ENCODE measurements at places on chromosomes 12 and 14.

DNA sequence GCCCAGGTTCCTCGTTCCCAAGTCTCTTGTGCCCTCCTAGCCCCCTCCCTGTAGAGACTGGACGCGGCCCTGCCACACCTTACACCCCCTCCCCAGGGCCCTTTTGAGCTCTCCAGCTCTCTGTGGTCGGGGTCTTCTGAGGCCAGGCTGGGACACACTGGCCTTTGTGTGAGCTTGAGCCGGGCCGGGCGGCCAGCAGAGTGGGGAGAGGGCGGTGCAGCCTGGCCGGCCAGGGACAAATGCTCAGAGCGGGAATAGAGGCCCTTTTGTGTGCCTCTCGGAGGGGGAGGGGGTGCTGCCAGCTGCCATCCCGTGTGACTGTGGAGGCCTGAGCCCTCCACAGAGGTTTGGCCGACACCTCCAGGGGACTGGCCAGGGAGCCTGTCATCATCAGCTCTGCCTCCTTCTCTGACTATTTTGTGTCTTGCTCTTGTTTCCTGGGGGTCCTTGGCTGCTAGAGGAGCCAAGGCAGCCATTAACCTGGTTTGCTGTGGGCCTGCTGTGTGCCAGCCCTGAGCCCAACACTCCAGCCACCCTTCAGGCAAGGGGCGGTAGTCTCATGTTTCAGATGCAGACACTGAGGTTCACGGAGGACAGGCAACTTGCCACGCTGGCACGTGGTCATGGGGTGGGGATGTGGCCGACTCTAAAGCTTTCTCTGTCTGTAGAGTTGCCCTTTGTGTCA lies 13.6 kb downstream of the FAM222A start:
- no peak for DNase-seq

DNA sequence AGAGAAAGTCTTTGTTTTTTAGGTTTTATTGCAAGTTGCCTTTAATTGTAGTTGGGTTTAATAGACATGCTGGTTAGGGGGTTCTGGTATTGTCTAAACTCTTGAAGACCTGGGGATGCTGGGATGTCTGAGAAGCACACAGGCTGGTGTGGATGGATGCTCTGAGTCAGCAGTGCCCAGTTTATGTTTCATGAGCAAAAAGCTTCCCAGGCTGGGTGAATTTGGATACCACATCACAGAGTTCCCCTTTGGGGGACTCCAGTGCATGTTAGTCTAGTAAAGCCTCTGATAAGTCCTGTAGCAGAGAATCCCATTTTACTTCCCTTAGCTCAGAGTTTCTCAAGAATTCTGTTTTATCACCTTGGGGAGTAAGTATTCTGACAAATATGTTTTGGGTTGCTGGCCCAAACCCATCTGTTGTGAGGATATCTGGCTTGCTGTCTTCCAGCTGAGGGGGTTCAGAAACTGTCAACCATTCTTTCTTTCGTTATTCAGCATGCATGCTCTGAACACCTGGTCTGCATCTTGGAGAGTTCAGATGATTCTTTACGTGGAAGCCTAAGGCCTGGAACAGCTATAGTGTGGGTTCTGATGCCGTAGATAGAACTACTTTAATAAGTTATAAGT lies 509.1 kb downstream of the VRK1 start:
- DNase-seq: no peak

DNA sequence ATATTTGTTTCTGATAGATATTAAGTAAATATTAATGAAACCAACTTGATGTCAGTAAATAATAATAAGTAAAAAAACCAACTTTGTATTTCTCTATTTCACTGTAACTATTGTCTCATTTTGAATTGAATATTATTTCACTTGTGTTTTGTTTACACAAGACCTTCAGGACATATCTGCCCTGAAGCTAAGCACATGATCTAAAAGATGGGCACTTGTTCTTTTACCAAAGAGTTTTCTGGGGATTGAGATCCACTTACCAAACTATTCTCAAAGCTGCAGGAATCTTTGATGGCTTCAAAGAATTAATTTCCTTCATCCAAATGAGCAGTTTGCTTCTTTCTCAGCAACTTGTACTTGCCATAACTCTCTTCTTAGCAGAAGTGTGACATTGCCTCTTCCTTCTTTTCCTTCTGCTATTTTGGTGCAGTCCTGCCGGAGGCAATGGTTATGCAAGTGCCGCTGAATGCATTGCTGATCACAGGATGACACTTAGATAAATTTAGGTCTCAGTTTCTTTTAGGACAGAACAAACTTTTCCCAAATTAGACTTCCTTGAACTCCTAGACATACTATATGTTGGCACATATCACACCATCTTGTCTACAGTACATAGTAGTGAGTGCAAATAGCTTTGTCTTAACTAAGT lies 9.2 kb downstream of the FAR2 start:
- no peak for DNase-seq

GRCh38 chr12:108332791-108333382 lies 6.2 kb downstream of the CMKLR1 start:
- peak; percentile 55 for DNase-seq

GRCh38 chr14:24411443-24412389 lies 12.9 kb downstream of the NYNRIN start:
- peak; percentile 44 for DNase-seq

DNA sequence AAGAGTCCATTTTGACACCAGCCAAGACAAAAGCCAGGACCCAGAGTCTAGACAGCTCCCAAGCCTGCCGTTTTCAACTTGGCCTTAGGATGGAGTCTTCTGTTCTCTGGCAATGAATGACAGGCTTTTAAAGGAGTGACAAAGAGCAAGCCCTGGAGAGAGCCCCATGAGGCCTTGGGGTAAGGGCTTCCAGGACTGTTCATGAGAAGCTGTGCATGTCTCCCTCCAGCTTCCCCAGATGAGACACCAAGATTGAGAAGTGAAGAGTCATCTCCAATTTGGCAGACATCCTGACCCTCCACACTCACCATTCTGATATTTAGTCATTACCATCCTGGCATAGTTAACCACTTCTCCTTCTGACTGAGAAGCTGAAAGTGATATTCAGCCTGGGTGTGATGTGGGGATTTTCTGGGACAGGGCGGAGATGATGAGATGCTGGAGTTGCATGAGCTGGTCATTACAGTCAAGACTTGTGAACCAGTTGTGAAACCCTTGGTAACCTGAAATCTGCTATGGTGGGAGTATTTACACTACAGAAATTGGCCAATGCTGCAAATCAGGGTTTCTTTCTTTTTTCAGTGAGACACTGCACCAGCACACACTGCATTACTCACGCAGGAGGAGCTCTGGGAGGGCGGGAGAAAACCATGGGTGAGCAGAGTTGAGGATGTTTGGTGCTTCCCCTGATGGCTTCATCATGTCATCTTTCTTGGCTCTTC lies 77.8 kb downstream of the VCPKMT start:
- peak; percentile 78 for DNase-seq

- DNase-seq: no peak
Measured at GRCh38 chr12:1497161-1497560, 97.2 kb downstream of the FBXL14 start.

- DNase-seq: no peak
Measured at GRCh38 chr14:94427016-94427613, 25.5 kb downstream of the SERPINA11 start.

- DNase-seq: no peak
Measured at GRCh38 chr14:69137843-69138535, 14.9 kb downstream of the DCAF5 start.

GRCh38 chr12:53701518-53702264 lies 25.6 kb downstream of the CALCOCO1 start:
- peak; percentile 72 for DNase-seq

DNA sequence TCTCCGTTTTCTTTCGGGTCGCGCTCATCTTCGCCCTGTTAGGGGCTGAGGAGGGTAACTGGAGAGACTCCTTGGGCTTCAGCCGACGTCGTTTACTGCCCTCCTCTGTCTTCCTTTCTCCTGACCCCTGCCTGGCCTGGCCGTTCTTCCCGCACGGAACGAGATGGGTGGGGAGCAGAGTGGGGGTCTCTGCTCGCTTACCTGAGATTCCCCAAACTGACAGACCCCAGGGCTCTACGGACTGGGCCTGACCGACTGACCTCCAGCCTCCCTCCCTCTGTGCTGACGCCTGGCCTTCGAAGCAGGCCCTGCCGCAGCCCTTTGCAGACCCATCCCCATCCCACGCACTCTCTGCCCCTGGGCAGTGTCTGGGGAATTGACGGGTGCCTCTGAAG lies 439 bp downstream of the GOLGA5 start:
- DNase-seq: no peak

DNA sequence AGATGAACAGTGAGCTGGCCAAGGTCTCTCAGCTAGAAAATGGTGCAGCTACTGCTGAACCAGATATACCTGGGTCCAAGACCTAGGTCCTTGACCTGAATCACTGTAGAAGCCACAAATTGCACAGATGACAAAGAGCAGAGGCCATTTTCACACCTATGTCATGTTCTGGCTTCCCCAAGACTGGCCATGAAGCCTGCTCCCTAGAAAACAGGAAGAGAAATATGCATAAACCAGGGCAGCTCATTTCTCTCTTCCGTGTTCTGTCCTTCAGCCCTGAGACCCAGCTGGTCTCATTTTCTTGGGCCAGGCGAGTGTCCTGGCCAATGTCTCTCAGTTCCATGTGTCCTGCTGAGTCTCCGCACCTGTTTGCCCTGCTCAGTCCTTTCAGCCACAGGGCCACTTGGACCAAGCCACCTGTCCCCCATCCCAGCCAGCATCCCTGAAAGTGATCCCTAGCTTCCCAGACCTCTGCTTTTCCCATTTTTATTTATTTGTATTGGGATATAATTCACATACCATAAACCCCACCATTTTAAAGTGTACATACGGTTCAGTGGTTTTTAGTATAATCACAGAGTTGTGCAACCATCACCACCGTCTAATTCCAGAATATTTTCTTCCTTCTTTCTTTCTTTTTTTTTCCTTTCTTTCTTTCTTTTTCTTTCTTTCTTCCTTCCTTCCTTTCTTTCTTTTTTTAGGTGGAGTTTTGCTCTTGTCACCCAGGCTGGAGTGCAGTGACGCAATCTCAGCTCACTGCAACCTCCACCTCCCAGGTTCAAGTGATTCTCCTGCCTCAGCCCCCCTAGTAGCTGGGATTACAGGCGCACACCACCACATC lies 27.0 kb downstream of the P2RX7 start:
- no peak for DNase-seq

- no peak for DNase-seq
Measured at GRCh38 chr12:49795654-49796105, 32.5 kb downstream of the NCKAP5L start.

GRCh38 chr12:131424270-131424669 lies 286.6 kb upstream of the SFSWAP start:
- DNase-seq: no peak

Measured in CD4-positive, alpha-beta T cell treated with Interleukin-4 for 4 hours (primary cell).